GM23248 (cell line): ENCODE measurements at places on chromosomes 1 and 21. TPM values are rescaled to one million over a fixed set of nuclear protein-coding genes. Genes with fewer than 3 reads are reported as not detected.

DNA sequence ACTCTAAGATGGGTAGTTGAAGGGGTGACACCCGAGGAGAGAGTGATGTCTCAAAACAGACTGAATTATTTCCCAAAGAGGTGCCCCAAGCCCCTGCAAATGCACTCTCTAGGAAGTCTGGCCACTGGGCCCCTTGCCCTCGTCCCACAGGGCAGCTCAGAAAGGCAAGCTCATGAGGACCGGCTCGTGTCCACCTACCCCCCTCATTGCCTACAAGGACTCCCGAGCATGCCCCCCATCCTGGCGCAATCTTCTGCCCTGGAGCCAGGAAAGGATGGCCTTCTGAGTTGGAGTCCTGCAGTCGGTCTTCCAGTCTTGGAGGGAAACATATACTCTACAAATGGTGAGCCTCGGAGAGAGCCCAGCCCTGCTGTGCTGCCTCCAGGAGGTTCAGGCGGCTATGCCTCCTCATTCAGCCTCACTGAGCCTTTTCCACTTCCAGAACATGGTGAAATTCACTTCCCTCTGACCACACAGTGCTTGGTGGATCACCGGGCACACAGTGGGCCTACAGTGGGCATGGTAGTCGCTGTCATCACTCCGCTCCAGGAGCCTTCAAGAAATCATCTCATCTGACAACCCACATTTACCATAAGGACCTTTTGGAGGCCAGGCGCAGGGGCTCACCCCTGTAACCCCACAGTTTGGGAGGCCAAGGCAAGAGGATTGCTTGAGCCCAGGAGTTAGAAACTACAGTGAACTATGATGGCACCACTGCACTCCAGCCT, 5.8 kb upstream of the WNT3A start:
- no peak overlapping the region for H3K4me3 ChIP-seq
- no peaks in the 10 kb centered on the region for H3K4me1 ChIP-seq
- DNase-seq = no peak

- peak overlapping the region; percentile 32; the same call in 1 of the 2 replicates for H3K4me3 ChIP-seq
- H3K36me3 ChIP-seq = no peaks in the 10 kb centered on the region
- DNase-seq = peak; percentile 87
- no peaks in the 10 kb centered on the region for H3K27me3 ChIP-seq
Observed at GRCh38 chr1:43232074-43232473, 37.7 kb upstream of the TMEM125 start.

GRCh38 chr1:157150631-157151030, 12.4 kb upstream of the ETV3 start:
- H3K36me3 ChIP-seq = no peaks in the 10 kb centered on the region
- no peak overlapping the region for H3K27ac ChIP-seq
- 0 out of 2 replicates have a peak, but pooled peaks cover 6% of the 10 kb centered on the region for H3K4me1 ChIP-seq
- no peak overlapping the region for H3K4me3 ChIP-seq
- H3K27me3 ChIP-seq = no peaks in the 10 kb centered on the region

Gene PADI6
- not detected in 2 replicates for polyA plus RNA-seq

DNA sequence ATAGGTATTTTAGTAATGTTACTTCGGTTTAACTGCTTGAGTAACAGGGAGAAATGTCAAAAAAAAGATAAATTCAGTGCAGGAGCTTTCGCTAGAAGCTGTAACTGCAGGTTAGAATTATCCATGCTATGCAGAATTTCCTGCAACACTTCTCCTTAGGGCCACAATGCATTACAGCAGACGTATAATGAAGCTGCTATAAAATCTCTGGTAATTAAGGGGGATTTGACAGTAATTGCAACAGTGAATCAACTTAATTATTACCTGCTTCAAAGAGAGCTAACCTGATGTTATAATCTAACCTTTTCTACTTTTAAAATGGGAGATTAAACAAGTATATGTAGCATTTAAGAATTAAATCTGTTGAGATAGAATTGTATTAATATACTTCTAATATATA, 92.6 kb downstream of the ATG4C start:
- no peak overlapping the region for H3K27ac ChIP-seq
- H3K4me3 ChIP-seq = no peak overlapping the region
- H3K27me3 ChIP-seq = no peaks in the 10 kb centered on the region
- no peaks in the 10 kb centered on the region for H3K4me1 ChIP-seq

DNA sequence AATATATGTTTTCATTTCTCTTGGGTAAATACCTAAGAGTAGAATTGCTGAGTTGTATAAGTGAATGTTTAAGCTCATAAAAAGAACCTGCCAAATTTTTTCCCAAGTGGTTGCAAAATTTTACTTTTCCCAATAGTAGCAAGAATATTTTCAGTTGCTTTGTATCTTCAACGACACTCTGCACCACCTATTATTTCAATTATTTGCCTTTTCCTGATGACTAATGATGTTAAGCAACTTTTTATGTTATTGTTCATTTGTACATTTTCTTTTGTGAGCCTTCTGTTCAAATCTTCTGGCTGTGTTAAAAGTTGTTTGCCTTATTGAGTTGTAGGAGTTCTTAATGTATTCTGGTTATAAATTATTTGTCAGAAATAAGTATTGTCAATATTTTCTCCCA, 299.1 kb upstream of the NRIP1 start:
- H3K27ac ChIP-seq = no peak overlapping the region
- no peaks in the 10 kb centered on the region for H3K27me3 ChIP-seq
- peak; percentile 11 for DNase-seq
- no peaks in the 10 kb centered on the region for H3K36me3 ChIP-seq
- no peak overlapping the region for H3K4me3 ChIP-seq
- H3K4me1 ChIP-seq = no peaks in the 10 kb centered on the region

DNA sequence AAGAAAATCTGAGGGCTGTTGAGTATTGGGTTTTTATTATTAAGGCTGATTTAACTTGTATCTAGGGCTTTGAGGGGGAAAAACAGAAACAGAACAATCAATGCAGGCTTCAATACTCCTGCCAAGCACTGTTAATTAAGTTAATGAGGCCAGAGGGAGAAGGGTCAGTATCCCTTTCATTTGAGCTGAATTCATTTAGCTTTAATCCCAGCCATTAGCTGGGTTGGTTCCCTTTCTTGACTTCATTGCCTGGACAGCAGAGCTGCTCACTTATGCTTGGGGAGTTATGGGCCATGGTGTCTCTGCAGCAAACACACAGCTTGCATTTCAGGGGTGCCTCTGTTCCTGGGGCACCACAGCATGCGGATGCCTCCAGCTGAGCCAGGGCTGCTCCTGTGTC, 16.3 kb downstream of the TLR5 start:
- DNase-seq = no peak
- H3K27ac ChIP-seq = no peak overlapping the region
- no peak overlapping the region for H3K4me3 ChIP-seq
- no peaks in the 10 kb centered on the region for H3K36me3 ChIP-seq

Gene TMEM61
- polyA plus RNA-seq = not detected in 2 replicates

- no peaks in the 10 kb centered on the region for H3K36me3 ChIP-seq
- DNase-seq = no peak
- no peak overlapping the region for H3K4me3 ChIP-seq
Observed at GRCh38 chr1:87851490-87851889, 522.8 kb downstream of the LMO4 start.

DNA sequence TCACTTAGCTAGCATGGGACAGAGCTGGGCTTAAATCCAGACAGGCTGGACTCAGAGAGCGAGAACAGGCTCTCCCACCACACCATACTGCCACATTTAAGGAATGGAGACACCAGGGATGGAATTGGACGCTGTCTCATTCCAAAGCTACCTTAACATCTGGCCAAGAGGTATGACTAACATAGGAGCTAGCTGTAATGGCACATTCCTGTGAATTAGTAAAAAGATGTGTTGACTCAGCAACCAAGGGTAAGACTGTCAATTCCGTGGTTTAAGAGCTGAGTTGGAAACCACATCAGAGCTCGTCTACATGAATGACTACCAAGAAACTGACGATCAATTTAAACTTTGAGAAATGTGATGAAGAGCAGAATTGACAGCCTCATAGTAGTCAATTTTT, 8.3 kb upstream of the TNFRSF9 start:
- no peak overlapping the region for H3K4me3 ChIP-seq
- peaks cover 11% of the 10 kb centered on the region for H3K4me1 ChIP-seq
- H3K27ac ChIP-seq = 0 out of 2 replicates have a peak overlapping the region, but pooled peaks have one; percentile 11
- H3K36me3 ChIP-seq = no peaks in the 10 kb centered on the region
- no peaks in the 10 kb centered on the region for H3K27me3 ChIP-seq

Gene MASP2
- polyA plus RNA-seq = 0.10 and 0.16 TPM in 2 replicates

DNA sequence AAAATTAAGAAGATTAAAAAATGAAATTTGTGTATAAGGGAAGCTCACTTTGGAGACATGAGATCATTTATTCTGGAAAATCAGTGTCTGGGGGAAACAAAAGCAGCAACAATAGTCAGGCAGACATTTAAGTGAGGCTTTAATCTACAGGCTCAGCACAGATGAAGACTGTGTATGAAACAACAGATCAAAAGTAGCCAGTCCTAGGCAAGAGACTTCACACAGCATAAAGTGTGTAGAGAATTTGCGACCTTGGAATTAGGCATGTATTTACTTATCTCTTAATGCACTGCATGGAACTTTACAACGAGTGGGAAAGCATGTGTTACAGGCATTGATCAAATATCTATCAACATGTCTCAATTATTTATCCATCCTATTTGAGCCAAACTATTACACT, 1099.9 kb downstream of the PLA2G4A start:
- no peak overlapping the region for H3K27ac ChIP-seq

Gene TRIM17
- polyA plus RNA-seq = 0.26 and 0.43 TPM in 2 replicates

DNA sequence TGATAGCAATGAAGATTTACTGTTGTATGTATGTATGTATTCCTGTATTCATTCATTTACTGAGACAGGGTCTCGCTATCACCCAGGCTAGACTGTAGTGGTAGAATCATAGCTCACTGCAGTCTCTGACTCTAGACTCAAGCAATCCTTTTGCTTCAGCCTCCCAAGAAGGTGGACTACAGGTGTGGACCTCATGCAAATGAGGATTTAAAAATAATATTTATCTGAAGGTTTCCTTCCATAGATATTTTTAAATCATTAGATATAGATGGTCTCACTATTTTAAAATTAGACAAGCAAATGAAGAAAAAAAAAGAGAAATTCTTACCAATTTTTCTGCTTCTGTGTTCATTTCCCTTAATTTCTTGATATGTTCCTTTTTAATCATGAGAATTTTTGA, 27.0 kb downstream of the MIXL1 start:
- H3K27me3 ChIP-seq = no peaks in the 10 kb centered on the region
- no peaks in the 10 kb centered on the region for H3K4me1 ChIP-seq
- no peak overlapping the region for H3K4me3 ChIP-seq
- DNase-seq = no peak
- no peaks in the 10 kb centered on the region for H3K36me3 ChIP-seq
- no peak overlapping the region for H3K27ac ChIP-seq

DNA sequence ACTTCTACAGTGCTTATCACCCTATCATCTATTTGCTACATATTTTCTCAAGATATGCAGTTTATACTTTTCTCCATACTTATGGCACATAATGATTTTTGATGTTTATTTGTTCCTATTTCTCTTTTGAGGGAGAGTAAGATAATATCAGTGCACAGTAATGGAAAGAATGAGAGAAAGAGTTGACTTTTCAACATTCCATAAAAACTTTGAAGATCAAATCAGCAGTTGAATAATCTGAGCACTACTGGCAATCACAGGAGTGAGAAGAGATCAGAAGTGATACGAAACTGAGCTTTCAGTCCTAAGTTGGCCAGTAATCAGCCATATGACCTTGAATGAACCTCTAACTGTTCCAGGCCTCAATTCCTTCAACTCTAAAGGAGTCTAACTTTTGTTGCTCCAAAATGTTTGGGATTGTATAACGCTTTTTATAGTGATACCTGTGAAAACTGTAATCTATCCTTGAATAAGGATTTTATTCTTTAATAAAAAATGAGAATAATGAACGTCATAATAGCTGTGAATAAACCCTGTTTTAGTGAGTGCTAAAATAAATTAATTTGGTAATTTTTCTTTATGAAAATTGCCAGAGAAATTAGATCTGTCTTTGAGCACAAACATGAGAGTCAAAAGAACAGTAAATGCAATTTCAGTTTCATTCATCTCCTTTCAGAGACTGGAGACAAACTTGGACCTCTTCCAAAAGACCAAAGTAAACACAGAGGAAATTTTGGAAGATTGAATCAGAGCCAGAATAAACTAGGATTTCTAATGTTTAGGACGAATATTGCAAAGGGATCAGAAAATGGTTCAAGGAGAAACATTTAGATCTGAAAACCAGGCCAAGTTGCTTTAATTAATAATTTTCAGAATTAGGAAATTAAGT, 309.9 kb downstream of the ADGRL2 start:
- DNase-seq = no peak
- H3K27ac ChIP-seq = no peak overlapping the region
- H3K36me3 ChIP-seq = no peaks in the 10 kb centered on the region
- no peaks in the 10 kb centered on the region for H3K4me1 ChIP-seq
- no peaks in the 10 kb centered on the region for H3K27me3 ChIP-seq

DNA sequence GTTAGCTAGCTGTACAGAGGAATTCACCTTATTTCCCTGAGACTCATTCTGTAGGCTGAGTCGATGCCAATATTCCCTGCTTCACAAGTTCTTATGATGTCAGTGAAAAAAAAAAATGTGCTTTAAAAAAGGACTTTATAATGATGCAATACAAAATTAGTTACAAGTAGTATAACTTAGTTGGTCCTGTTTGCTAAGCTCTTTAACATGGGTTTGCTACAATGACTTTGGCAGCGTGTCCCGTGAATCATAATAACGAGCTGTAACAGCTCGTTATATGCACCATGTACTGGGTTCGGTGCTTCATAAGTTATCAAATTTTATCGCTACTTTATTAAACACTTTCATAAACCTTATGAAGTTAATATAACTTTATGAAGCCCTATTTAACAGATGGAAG, 349.7 kb downstream of the LMX1A start:
- peaks cover 10% of the 10 kb centered on the region; the same call in 1 of the 2 replicates for H3K27me3 ChIP-seq
- H3K36me3 ChIP-seq = no peaks in the 10 kb centered on the region
- DNase-seq = no peak
- no peak overlapping the region for H3K27ac ChIP-seq

- no peaks in the 10 kb centered on the region for H3K36me3 ChIP-seq
- no peak for DNase-seq
- H3K4me1 ChIP-seq = peaks cover 27% of the 10 kb centered on the region
- no peak overlapping the region for H3K4me3 ChIP-seq
Observed at GRCh38 chr1:66292944-66293343, 241.0 kb upstream of the SGIP1 start.

GRCh38 chr21:34958040-34958439, 91.1 kb downstream of the RUNX1 start:
- H3K4me3 ChIP-seq = no peak overlapping the region
- H3K27ac ChIP-seq = no peak overlapping the region
- no peaks in the 10 kb centered on the region for H3K36me3 ChIP-seq
- no peak for DNase-seq

Gene TMEM52
- polyA plus RNA-seq = 0.28 and 0.40 TPM in 2 replicates

- peaks cover 18% of the 10 kb centered on the region; the same call in 1 of the 2 replicates for H3K27me3 ChIP-seq
- no peaks in the 10 kb centered on the region for H3K36me3 ChIP-seq
- DNase-seq = no peak
- no peaks in the 10 kb centered on the region for H3K4me1 ChIP-seq
- no peak overlapping the region for H3K4me3 ChIP-seq
Observed at GRCh38 chr1:179808503-179808902, 65.4 kb downstream of the FAM163A start.

GRCh38 chr1:22671999-22672398, 19.0 kb downstream of the C1QB start:
- peaks cover 59% of the 10 kb centered on the region for H3K27me3 ChIP-seq
- no peak overlapping the region for H3K27ac ChIP-seq
- no peak for DNase-seq
- H3K4me3 ChIP-seq = no peak overlapping the region
- no peaks in the 10 kb centered on the region for H3K36me3 ChIP-seq
